BE2C (cell line): ENCODE measurements at places on chromosomes 1 and 21.

DNA sequence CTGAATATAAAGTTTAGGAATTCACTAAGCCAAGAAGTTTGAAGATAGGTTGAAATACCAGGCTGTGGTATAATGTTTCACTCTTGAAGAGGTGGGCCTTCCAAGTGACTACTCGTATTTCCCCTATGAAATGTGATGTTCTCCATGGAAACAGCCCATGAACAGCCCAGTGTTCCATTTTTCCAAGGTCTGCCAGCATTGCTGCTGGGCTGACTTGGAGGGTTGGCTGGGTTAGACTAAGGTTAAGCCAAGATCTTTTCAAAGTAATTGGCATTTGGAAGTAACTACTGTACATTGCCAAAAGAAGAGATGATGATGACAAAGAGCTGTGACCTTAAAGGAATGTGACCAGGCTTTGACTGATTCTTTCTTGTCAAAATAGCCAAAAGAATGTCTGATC is 73.8 kb downstream of the RPE65 start:
- no peak for DNase-seq

DNA sequence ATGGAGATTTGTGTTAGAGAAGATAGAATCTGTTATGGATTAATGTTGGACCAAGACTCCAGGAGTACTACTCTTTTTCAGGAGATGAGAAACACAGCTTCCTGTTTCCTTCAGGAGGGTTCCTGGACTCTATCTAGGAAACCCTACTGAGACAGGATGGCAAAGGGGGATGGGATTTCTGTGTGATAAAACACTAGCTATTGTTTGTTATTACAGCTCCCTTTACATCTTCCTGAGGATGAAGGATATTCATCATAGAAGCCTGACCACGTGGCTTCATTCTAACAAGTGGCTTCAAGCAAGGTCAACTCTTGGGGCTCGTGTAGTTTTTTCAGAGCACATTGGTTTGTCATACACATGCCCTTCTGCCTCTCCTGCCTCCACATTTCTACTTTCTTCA is 33.3 kb downstream of the RGL1 start:
- no peak for DNase-seq

DNA sequence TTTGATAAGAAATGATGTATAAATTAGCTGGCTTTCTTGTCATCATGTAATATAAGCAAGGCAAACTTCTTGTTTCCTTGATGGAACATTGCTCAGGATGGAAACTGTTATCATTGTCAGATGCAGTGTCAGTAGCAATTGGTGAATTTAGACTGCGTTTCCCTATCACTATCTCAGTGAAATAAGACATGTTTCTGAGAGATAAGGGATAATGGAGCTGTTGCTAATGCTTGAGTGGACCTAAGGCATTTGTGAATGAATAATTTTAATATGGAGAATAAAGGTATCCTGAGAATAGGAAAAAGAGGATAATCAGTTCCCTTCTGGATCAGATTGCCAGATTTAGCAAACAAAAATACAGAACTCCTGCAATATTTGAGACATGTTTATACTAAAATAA is 160.9 kb downstream of the HLX start:
- DNase-seq = no peak

GRCh38 chr1:158810311-158810710 is 20.8 kb upstream of the MNDA start:
- no peak for DNase-seq

GRCh38 chr1:22108339-22109105 is 34.4 kb downstream of the WNT4 start:
- peak; percentile 35 for DNase-seq

- DNase-seq = no peak
Measured at GRCh38 chr1:85444381-85444780, 20.6 kb downstream of the DDAH1 start.

- peak; percentile 16 for DNase-seq
Measured at GRCh38 chr1:42756956-42757891, 9.6 kb downstream of the P3H1 start.

DNA sequence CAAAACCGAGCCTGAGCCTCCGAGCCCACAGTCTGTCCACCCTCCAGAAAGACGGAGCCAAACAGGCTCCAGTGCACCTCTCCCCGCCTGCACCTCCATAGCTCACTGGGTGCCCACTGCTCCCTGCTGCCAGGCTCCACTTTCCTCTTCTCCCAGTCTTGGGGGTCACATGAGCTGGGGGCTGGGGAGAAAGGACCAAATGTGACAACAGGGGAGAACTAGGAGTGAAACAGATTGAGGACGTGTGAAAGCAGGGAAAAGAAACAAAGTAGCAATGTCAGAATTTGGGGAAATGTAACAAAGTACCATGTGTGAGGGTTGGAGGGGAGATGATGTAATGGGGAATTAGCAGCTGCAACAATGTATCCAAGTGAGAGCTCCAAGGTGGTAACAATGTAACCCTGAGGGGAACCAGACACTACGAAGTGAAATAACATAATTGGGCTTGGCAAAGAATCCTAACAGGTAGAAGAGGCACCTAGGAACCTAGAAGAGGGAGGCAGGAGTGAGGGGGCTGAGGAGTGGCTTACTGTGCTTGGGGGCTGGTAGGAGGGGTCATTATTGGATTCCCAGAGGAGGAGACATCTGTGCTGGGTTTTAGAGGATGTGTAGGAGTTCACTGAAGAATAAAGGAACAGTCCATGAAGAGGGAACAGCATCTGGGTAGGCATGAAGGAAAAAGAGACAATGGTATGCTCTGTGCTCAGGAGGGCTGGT is 12.5 kb downstream of the SDC3 start:
- no peak for DNase-seq

DNA sequence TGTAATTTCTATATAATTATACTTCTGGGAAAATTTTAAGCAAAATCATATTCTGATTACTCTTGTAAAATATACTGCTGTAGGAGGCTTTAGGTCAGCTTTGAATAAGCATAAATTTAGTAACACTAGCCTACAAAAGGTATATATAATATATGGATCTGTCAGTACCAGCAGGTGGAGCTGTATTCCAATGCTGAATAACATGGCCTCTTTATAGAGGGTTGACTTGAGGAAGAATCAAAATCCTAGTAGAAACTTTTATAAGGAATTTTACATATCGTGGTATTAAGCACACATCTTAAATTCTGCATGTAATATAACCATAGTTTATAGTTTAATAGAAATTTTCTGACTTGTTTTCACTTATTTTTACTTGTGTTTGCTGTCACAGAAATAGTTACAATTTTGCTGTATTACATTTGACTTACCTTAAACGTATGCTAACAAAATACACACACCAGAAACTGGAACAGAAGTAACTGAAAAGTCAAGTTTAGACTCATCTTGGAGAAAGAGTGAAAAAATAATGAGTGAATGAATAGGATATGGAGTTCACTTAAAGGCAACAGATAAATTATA is 79.3 kb downstream of the HMCN1 start:
- peak; percentile 25 for DNase-seq

DNA sequence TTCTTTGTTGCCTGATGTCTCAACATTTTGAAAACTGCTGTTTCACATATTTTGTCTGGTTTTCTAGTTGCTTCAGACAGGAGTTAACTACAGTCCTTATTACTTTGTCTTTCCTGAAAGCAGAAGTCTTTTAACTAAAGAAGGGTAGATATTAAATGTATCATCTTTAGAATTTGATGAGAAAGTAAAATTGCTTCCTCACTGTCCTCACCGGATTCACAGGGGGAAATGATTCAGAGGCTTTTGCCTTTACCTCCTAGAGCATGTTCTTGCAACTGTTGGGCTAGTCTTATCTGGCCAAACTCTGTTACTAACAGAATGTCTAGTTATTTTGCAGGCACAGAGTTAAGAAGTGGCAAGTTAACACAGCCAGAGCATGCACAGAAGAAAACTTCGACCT is 107.2 kb upstream of the VAV3 start:
- DNase-seq = no peak

- DNase-seq = no peak
Measured at GRCh38 chr21:46322351-46323226, 1.1 kb downstream of the C21orf58 start.

DNA sequence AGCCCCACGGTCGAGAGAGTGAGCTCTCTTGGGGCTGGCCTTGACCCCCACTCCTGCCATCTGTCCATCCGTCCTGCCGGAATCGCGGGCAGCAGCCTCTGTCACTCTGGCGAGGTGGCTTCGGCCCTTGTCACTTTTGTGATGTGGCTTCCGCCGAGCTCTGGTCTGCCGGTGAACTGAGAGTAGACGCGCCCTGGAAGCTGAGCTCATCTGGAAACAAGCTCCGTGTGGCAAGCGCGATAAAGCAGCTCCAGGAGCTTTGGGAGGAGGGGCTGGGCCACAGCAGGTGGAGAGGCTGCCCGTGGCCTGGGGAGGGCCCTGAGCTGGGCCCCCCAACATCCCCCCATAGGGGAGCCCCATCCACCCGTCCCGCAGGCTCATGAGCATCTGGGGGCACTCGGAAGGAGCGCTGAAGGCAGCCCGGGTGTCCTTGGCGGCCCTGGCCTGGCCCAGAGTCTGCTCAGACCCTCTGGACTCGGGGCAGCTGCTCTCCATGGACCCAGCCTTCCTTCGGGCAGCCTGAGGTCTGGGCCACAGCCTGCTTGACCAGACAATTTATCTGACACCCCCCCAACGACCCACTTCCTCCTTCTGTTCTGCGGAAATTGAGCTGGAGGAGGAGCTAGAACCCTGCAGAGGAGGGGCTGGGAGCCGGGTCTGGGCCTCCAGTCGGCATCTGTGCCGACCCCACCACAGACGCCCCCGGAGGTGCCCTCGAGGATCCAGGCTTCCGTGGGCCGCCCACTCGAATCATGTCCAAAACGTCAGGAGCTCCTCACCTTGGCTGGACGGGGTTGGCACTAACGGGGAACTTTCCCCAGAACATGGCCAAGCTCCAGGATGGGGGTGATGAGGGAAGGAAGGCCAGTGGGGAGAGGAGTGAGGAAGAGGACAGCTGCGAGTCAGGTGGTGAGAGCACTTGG is 59.1 kb downstream of the SLC19A1 start:
- no peak for DNase-seq

DNA sequence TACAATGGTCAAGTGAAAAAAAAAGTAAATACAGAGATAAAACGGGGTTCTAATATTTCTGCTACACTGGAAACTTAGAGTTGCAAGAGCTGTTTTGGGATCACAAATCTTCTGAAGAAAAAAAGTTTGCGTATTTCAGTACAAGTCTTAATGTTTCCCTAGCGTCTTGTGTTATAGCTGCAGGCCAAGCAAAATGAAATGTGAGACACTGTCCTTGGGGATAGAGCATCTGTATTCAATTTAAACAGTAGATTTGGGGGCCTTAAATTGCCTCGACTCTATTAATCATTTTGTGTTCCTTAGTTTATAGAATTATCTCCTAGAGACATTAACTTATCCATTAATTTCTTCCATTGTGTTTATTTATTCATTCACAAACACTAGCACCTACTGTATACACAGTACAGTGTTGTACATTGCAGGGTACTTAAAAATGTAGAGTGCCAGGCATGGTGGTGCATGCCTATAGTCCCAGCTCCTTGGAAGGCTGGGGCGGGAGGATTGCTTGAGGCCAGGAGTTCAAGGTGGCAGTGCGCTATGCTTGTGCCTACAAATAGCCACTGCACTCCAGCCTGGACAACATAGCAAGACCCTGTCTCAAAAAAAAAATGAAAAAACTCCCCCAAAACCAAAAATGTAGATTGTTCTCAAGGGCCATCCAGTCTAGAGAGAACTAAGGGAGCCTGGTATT is 7.9 kb downstream of the DISC1 start:
- DNase-seq = no peak

DNA sequence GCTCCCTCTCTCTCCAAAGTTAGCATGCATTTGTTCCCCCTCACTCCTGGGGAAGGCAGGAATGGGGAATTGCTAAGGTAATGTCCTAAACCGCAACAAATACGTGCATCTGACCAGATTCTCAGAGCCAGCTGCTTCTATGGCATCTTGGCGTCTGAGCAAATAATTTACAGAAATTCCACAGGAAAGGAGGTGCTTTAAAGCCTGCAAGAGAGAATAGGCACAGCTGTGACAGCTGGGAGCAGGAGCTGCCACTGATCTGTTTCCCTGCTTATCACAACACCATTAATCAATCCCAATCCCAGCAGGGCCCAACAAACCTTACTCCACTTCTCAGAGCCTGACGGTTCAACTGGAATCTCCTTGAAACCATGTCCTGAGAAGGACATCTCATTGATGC is 83.5 kb upstream of the ZNF281 start:
- DNase-seq = no peak

DNA sequence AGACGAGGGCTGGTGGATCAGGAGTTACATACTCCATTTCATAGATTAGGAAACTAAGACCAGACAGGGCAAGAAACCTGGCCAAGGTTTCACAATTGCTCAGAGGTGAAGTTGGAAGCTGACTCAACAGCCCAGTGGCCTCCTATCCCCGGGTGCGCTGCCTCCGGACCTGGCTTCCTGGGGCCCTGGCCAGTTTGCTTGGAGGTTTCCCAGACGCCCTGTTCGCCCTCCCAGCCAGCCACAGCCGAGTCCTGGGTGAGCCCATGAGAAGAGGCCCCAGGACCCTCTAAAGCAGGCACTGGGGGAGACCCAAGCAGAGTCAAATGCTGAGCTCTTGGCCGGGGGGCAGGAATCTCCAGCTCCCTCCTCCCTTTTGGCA is 180.1 kb downstream of the ZBTB18 start:
- DNase-seq = peak; percentile 23

DNA sequence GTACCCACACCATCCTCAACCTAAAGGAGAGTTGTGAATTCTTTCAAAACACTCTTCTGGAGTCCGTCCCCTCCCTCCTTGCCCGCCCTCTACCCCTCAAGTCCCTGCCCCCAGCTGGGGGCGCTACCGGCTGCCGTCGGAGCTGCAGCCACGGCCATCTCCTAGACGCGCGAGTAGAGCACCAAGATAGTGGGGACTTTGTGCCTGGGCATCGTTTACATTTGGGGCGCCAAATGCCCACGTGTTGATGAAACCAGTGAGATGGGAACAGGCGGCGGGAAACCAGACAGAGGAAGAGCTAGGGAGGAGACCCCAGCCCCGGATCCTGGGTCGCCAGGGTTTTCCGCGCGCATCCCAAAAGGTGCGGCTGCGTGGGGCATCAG is 638 bp upstream of the OLIG2 start:
- DNase-seq = no peak

- DNase-seq = no peak
Measured at GRCh38 chr1:195475568-195475967, 1132.7 kb downstream of the KCNT2 start.

GRCh38 chr21:40671716-40672115 is 175.2 kb downstream of the DSCAM start:
- DNase-seq = no peak

DNA sequence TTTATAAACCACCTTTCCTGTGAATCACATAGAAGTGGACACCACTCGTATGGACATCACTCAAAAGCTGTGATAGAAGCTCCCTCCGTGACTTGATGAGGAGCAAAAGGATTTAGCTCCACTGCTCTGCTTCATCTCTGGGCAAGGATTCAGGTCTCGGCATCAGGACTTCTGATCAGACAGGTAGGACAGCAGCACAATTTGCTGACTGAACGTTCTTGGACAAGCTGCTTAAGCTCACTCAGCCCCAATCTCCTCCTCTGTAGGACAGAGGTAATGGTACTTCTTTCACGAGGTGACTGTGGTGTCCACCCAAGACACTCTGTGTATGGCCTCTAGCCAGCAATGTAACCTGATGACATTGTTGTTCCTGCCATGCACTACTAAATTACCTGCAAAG is 122.6 kb upstream of the AJAP1 start:
- no peak for DNase-seq
